ENCODE measurements at places on chromosomes 12 and 14.

DNA sequence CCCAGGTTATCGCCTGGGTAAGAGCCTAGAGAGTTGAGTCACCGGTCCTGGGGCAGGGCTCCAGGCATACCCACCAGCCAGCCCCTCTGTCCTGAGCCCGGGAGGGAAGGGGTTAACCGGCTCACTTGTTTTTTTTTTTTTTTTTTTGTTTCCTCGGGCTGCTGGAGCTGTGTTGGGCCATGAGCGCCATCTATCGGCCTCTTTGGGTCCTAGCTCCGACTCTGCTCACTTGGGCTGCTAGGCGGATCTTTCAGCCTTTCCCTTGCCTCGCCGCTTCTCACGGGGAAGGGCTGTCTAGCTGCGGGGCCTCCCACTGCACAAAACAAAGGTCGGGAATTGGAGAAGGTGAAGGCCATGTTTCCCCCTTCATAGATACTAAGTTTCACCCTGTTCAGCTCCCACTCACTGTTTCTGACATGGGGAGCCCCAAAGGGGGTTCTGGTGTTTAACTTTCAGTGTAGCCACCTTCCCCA, 2.8 kb upstream of the SMUG1 start:
- DNase-seq, result no peak

DNA sequence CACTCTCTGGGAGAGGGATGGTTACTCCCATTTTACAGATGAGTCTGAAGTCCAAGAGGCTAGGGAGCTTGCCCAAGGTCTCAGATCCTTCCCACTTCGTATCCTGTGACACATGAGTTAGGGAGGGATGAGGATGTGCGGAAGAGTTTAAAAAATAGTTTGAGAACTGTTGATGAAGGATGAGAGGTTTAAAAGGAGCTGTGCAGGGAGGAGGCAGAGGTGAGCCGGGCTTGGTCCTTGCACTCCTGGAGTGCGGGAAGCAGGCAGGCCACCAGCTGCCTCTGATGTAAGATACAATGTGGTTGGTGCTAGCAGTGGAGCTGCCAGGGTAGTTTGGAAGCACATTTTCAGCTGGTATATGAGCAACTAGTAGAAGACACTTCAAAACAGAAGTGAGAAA, 46.5 kb downstream of the TSPAN9 start:
- DNase-seq, result no peak

DNA sequence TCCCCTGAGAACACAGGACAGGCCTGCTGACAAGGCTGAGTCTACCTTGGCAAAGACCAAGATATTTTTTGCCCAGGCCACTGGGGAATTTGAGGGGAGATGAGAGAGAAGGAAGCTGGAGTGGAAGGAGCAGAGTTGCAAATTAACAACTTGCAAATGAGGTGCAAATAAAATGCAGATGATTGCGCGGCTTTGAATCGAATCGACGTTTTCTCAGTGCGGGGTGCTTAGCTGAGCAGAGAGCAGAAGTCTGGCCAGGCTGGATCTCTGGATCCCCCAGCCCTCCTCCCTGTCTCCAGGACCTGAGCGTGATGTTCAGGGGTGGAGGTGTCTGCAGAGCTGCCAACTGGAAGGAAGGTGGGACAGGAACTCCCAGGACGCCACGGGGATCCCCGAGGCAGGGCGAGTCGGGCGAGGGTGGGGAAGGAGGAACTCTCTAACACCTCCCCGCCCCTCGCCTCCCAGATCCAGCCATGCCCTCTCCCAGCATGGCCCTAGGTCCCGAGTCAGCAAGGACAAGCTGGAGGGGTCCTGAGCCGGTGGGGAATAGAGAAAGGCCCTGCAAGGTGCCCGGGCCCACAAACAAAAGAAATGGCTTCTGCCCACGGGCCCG, 527 bp upstream of the CARMIL3 start:
- no peak for DNase-seq

DNA sequence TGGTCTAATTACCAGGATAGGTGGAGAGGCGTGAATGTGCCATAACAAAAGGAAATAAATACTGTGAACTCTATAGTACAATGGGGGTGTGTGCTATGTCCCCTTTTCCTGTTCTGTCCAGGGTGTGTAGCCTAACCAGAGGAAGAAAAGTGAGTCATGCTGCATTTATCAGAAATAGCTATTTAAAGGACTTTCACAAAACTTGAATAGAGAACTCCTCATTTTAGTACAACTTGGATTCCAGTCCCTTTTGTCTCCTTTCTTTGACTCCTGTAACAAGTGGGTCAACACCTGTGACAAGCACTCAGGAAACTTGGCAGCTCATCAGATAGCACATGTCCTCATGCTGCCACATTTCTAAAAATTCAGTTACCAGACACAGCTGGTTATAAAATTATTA, 123.4 kb downstream of the CCDC91 start:
- no peak for DNase-seq

- DNase-seq, result no peak
These were observed 95.7 kb downstream of the RFLNA start for GRCh38 chr12:124390442-124391097.

GRCh38 chr14:21095430-21096205, 2.8 kb downstream of the ZNF219 start:
- no peak for DNase-seq

DNA sequence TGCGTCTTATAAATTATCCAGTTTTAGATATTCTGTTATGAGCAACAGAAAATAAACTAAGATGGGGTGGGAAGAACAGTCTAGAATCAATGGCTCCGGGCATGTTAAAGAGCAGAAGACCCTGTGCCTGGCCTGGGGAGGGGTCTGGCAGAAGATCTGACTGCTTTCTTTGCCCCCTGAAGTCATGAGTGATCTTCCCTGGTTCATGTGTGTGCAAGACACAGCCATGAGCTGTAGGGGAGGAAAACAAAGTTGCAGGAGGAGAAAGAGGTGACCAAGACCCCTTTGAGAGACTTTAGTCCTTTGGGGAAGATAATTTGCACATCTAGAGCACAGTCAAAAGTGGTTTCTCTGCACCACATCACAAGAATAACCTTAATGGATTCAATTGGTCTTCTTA, 4.8 kb downstream of the LACRT start:
- DNase-seq, result no peak

- no peak for DNase-seq
These were observed 256.0 kb upstream of the FLRT2 start for GRCh38 chr14:85273952-85274351.

DNA sequence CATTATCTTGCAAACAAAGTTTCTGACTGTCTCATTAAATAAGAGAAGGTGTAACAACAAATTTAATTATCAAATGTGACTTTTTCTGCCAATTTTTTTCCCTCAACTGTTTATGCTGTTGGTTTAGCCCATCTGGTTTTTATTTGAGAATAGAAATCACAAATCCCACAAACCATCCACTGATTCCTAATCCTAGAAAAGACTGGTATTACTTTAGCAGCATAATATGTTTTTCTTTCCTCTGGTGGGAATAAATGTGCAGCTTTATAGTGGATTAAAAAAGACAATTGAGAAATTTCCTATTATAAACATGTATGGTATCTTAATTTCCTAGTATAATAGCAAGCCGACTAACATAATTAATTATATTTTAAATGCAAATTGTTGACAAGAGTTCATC, 257.9 kb upstream of the FOXN3 start:
- no peak for DNase-seq

DNA sequence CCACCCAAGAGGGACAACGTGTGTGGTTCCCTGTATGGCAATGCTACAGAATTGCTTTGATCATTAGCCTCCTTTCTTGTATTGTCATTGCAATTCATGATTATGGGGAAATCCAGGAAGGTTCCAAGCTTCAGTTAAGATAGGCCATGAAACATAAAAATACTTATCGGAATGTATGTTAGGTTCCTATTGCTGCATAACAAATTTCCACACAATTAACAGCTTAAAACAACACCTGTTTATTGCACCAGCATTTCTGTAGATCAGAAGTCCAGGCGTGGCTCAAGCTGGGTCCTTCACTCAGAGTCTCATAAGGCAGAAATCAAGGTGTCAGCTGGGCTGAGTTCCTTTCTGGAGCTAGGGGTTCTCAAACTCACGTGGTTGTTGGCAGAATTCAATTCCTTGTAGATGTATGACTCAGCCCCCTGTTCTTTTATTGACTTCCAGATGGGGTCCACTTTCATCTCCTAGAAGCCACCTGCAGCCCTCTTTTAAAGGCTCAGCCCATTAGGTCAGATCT, 365.6 kb upstream of the TMPO start:
- no peak for DNase-seq

GRCh38 chr12:30858471-30858870, 68.1 kb upstream of the TSPAN11 start:
- DNase-seq, result no peak

- DNase-seq, result no peak
These were observed 193.6 kb downstream of the GALC start for GRCh38 chr14:87799400-87799799.

- DNase-seq, result peak; percentile 14
These were observed 78.6 kb downstream of the CCDC60 start for GRCh38 chr12:119412811-119413794.

- no peak for DNase-seq
These were observed 17.9 kb downstream of the HRK start for GRCh38 chr12:116863275-116863767.

- DNase-seq, result no peak
These were observed 52.0 kb downstream of the SLC38A4 start for GRCh38 chr12:46773586-46774321.

- no peak for DNase-seq
These were observed 368.9 kb downstream of the C12orf50 start for GRCh38 chr12:87660291-87660690.

GRCh38 chr12:67558775-67559174, 89.8 kb upstream of the DYRK2 start:
- DNase-seq, result no peak

DNA sequence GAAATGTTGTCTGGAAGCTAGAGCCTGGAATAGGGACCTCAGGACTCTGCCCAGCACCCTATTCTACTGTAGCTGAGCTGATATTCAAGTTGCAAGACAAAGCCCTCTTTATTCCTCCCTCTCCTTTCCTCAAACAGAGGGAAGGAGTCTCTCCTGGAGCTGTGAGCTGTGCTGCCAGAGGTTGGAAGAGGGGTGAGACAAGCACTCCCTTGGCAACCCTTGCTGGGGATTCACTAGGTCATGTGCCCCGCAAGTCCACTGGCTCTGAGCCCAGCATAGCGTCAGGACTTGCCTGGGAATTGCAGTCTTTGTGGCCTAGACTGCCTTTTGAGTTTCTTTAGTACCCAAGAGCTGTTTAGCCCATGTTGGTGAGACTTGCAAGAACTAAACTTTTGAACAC, 11.4 kb upstream of the ASCL1 start:
- DNase-seq, result no peak

DNA sequence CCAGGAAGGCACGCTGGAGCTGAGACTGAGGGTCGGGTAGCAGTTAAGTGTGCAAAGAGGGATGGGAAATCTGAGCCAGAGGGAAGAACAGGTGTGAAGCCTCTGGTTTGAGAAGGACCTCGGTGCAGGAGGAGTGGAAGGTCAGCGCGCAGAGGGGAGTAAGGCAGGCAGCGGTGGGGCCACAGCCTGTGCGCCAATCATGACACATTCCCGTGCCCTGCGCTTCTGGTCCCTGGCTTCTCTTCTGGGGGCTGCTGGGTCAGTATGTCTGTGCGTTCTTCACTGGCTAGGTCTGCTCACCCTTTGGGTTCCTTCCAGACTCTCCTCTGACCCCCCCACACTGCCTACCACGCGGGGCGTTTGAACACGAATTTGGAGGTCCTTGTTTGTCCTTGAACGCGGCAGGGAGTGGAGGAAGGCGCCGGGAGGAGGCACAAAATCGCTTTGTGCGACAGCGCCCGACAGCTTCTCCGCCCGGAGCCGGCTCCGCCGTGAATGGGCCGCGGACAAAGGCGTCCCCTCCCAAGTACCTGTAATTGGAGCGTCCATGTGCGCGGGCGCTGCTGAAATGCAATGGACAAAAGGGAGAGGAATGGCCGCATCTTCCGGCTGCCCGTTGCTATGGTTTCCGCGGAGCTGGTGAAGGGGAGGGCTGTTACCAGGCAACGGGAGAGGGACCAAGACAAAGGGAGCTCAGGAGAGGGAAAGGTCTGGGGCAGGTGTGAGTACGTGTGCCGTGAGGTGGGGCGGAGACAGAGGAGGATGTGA, 207.2 kb upstream of the SRRM4 start:
- peak; percentile 70 for DNase-seq

DNA sequence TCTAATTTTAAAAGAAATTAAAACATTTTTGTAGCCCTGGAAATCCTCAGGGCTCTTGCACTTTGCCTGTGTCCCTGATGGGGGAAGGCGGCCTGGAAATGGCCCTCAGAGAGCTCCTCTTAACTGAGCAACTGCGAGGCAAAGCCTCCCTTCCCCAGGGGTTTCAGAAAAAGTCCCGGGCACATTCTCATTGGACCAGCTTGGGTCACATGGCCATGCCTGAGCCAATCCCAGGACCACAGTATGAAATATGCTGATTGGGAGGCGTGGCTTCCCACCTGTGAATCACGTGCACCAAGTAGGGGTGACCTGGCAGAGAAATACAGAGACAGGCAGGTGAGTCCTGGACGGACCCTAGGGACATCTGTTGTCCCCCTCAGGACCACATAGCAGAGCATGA, 90.4 kb upstream of the SFSWAP start:
- DNase-seq, result no peak

DNA sequence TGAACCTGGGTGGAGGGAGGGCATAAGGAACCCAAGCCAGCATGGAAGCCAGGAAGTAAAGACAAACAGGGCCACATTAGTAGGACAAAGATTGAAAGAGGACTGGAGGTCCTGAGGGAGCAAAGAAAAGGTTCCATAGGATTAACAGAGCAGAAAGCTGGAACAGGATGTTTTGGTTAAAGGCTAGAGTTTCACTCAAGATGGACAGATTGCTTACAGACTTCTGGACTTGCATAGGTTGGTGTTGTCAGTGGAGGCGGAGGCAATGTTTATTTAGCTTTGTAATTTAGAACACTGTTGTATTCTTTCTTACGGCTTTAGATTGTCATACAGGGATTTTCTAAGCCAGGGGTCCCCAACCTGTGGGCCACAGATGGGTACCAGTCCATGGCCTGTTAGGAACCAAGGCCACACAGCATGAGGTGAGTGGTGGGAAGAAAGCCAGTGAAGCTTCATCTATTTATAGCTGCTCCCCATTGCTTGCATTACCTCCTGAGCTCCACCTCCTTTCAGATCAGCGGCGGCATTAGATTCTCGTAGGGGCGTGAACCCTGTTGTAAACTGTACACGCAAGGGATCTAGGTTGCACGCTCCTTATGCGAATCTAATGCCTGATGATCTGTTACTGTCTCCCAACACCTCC, 31.3 kb downstream of the ZNF664 start:
- no peak for DNase-seq

GRCh38 chr14:72332871-72333270, 400.6 kb downstream of the RGS6 start:
- no peak for DNase-seq

DNA sequence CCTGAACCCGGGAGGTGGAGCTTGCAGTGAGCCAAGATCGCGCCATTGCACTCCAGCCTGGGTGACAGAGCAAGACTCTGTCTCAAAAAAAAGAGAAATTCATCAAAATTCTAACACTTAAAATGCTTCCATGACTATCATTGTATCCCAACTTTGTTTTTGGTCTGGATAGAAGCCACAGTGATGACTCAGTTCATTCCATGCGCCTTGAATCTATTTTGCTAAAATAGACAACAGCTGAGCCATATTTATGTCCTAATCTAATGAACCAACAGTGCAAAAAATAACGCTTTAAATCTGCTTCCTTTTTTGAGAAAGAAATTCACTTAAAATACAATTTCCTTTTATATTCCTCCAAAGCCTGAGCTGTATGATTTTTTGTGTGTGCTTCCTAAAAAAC, 23.2 kb upstream of the BICD1 start:
- DNase-seq, result no peak

Measured in NCI-H1436 treated with DMSO at 0.1 percent for 48 hours (cell line).